Dermis microvascular lymphatic vessel endothelial cell (primary cell): ENCODE measurements at places on chromosomes 2 and 18. TPM values are rescaled to one million over a fixed set of nuclear protein-coding genes. Genes with fewer than 3 reads are reported as not detected.

MEMO1 gene
- total RNA-seq: 34.4 and 39.7 TPM in 2 replicates

HOXD4 gene
- 2.3 and 2.5 TPM in 2 replicates for total RNA-seq

PLCL1 gene
- total RNA-seq: 0.76 and 1.0 TPM in 2 replicates

- no peak for DNase-seq
These were observed 777.6 kb upstream of the FANCL start for GRCh38 chr2:59018737-59019136.

- no peak for DNase-seq
These were observed 290.1 kb upstream of the HDAC4 start for GRCh38 chr2:239690651-239691631.

GRCh38 chr2:186576614-186577013 is 13.2 kb upstream of the ITGAV start:
- DNase-seq: no peak

- no peak for DNase-seq
These were observed 433.1 kb downstream of the NCKAP5 start for GRCh38 chr2:133135035-133135654.

GRCh38 chr2:205857520-205858237 is 175.4 kb downstream of the NRP2 start:
- no peak for DNase-seq

DNA sequence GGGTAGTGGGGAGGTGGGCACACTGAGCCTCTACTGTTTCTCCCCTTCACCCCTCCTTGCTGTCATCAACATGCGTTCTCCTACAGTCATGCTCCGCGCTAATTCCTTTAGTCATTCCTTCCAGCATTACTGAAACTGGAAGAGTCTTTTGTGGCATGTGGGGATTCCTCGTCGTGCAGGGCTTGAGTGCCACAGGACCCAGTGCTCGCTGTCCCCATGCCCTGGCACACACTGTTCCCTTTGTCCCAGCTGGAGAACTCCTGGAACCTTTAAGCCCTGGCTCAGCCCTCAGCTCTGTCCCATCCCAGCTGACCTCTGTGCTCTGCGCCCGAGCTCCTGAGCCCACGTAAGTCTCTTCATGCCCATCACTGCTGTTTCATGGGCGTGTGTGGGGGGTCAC is 42.1 kb downstream of the ODC1 start:
- no peak for DNase-seq

DNA sequence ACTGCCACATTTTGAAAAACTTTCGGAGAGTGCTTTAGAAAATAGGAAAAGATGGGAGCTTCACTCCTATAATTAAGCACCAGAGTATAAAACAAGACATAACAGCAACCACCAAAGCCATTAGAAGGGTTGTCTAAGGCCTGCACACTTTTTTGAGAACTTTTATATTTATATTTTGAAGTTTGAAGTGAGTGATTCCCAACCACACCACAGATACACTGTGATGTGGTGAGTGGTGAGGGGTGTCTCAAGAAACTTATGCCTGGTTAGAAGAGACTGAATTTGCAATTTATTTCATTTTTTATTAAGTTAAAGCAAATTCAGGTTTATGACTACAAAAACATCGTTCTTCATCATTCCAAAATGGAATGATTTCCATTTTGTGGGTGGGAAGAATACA is 161.9 kb downstream of the DNAH6 start:
- DNase-seq: no peak

- DNase-seq: no peak
These were observed 26.0 kb upstream of the NMI start for GRCh38 chr2:151315381-151315903.

DNA sequence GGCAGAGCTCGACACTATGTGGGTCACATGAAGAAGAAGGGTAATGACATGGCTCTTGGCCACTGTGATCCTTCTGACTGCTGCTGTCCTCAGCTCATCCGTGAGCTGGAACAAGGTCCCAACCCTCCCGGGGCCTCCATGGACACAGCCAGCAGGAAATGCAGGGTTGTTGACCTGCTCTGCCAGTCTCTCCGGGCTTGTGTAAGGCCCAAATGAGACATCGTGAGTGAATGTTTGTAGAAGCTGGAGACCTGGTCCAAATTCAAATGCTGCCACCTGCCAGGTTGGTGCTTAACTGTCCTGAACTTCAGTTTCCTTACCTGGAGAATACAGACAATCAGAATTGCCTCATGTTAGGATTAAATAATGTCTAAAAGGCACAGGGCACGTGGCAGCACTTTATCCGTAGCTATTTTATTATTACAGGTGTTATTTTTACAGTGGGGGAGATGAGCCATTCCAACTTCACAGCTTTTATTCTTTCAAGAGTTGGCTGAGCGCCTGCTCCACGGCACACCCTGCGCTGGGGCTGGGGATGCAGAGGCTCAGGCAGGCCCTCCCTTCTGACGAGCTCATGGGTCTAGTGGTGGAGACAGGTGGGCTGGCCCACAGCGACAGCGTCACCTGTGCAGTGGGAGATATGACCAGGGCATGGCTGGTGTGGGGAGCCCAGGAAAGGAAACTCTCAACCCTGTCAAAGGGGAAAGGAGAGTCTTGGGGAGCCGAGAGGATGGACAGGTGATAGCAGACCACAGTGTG is 15.1 kb downstream of the ARHGEF4 start:
- DNase-seq: no peak

- DNase-seq: peak; percentile 65
These were observed at the start of gene CBLN2 for GRCh38 chr18:72544092-72544886. Gene CBLN2 (minus strand): TSS chr18:72544342. CDS start chr18:72542160, 2,182 bp downstream.

DNA sequence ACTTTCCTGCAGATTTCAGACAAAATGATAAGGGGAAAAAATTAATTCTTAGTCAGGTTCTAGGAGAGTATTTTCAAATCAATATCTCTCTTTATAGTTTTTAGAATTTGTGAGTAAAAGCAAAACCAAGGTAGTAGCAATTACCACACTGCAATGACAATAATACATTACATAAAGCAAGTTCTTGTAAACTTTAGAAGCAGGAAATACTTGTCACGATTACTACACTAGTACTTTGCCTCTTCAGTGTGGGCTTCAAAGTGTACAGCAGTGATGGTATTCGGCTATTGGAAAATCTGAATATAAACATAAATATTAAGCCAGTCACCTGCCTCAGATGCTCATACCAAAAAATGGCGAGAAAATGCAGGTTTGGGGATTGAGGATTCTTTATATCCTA is 81.0 kb downstream of the ALPK2 start:
- DNase-seq: no peak

DNA sequence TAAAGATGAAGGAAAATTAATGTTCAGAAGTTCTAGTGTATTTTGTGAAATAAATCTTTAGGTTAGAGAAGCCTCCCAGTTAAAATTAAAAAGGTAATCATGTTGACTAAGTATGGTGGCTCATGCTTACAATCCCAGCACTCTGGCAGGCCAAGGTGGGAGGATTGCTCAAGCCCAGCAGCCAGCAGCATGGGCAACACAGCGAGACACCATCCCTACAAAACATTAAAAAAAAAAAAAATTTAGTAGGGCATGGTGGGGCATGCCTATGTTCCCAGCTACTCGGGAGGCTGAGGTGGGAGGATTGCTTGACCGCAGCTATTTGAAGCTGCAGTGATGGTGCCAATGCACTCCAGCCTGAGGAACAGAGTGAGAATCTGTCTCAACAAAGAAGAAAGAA is 17.9 kb downstream of the XPO1 start:
- DNase-seq: no peak

GRCh38 chr2:192194866-192195547 is at the start of gene TMEFF2:
Gene TMEFF2 (minus strand): TSS chr2:192194933. CDS start chr2:192194524, 409 bp downstream.
- no peak for DNase-seq

DNA sequence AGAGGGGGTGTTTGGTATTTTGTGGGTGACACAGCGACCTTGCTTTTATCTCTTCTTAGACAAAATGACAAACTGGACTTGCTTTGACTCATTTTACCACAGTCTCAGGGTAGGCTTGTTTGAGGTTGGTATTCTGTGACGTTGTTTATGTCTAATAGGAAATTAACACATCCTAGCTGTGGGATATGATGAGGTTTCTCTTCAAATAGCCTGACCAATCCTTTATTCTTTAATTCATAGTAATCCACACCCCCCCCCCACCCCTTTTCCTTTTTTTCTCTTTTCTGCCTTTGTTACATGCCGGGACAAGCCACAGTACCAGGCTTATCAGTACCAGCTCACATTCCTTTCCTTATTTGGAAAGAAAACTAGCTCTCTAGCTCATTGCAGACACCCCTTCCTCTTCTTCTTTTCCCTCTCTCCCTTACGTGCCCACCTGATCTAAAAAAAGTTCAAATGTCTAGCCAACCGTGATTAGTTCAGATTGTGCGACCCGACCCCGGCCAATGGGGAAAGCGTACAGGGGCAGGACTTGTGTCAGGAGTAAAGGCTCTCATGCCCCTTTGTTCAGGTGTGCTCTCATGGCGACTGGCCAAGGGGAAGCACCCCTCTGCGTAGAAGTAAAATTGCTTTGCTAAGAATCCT is 52.2 kb upstream of the PTPRM start:
- no peak for DNase-seq

- no peak for DNase-seq
These were observed 58.3 kb downstream of the FEZ2 start for GRCh38 chr2:36539631-36540030.
